ENCODE measurements at places on chromosomes 6 and 20.

- no peak for DNase-seq
Measured at GRCh38 chr6:101986476-101986875, 593.0 kb downstream of the GRIK2 start.

DNA sequence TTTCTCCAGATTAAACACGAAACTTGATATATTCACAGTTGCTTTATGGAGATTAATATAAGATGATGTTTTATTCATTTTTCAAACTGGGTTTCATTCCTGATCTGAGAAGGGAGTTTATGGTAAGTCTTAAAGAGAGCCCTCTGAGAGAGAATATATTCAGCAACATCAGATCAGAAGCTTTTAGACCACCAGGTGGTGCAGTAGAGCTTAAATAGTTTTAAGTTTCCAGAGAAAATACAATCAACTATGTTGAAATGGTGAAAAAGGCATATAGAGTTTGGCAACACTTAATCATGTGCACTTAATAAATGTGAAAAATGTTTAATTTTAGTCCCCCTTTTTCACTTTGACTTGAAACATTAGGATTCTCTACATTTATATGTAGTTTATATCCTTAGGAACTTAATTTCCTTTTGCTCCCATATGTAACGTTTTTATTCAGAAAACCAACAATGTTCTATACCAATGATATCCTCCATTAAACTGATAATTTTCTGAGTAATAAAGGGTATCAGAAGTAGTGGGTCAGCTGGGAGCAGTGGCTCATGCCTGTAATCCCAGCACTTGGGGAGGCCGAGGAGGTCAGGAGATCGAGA, 86.4 kb upstream of the CLDN20 start:
- no peak for DNase-seq

DNA sequence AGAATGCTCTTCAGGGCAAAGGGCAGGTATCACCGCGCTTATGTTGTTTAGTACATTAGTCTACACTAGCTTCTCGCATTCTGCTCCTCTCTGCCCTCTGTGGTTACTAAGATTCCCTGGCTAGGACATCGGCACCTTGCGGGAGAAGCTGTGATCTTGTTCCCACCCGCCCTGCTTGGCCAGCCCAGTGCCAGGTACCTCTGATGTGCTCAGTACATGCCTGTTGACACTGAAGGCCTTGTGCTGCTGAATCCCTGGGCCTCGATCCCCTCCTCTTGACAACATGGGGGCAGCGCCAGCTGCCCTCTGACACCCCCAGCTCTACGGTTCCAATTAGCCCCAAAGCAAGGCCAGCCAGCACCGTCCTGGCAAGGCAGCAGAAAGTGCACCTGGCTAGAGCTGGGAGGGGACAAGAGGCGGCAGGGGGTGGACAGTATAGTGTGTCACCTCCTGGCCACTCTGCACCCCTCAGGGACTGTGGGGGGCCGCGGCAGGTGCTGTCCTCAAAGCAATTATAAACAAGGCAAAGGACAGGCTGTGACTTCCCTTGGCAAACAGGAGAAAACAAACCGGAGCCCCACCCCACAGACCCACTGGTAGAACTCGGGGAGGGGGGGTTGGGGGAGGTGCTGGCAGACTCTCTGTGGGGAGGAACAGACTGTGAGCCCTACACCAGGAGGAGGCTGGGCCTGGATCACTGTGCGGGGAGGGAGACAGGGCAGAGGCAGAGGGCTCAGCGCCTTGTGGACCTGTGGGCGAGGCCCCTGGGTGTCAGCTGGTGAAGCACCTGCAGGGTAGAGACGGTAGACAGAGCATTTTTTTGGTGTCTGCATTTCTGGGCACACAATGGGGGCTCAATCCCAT, 7.1 kb downstream of the TFEB start:
- DNase-seq = no peak

DNA sequence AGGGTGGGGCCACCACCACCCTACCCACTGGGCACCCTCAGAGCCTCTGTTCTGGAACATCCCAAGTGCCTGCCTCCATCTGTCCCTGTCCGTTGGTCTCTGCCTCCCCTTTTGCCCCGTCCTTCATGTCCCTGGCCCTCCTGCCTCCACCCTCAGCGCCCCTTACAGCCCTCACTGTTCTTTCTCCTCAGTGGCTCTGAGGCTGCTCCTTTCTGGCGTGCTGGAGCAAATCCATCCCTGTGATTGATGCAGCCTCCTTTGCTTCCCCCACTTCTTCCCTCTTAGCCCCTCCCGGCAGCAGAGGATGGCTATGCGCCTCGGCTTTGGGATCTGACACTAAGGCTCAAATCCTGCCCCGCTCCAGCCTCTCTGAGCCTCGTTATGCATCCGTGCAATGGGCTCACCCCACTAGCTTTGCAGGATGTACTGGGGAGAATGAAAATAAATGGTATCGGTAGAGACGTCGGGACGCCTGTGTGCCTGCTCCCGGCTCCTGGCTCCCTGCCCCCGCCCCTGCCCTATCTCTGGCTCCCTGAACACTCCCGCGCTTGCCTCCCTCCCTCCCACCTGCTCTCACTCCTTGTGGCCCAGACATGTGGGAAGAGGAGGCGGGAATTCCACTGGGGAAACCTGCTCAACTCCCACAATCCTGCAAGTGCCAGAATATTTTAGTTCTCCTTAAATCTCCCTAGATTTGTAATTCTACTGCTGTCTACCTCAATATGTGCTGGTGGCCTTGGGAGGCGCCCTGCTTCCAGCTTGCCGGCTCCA, 13.1 kb downstream of the VSTM2L start:
- no peak for DNase-seq

Data from stimulated activated CD8-positive, alpha-beta memory T cell treated with anti-CD3 and anti-CD28 coated beads, Interleukin-7, amount 100 ng/mL, for 48 hours (primary cell).